ENCODE measurements at places on chromosomes 2 and 18. TPM values are rescaled to one million over a fixed set of nuclear protein-coding genes. Genes with fewer than 3 reads are reported as not detected.
A peak's percentile ranks its signal among the peaks of the same experiment; 100 is the strongest.

DNA sequence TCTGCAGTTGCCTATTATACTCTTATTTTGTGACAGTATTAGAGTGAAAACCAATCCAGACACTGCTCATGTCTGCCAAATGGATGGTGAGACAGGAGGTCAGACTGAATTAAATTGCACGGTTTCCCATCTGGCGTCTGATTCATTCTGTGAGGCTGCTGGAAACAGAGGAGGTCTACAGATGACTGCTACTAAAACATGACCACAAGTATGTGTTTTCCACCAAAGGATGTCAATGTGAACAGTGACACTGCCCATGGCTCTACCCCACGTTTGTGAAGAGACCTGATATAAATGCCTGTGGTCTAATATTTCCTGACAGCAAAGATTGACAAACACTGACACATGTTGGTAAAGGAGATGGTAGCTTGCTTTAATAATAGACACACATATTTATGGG lies 104.3 kb upstream of the ST6GAL2 start:
- DNase-seq = no peak

- DNase-seq = peak; percentile 53
Observed at GRCh38 chr2:74223941-74224770, 25.7 kb downstream of the MTHFD2 start.

GRCh38 chr2:88331239-88331638 lies 121.3 kb downstream of the FOXI3 start:
- no peak for DNase-seq

- DNase-seq = peak; percentile 32
Observed at GRCh38 chr2:235083822-235084221, 132.0 kb downstream of the SH3BP4 start.

DNA sequence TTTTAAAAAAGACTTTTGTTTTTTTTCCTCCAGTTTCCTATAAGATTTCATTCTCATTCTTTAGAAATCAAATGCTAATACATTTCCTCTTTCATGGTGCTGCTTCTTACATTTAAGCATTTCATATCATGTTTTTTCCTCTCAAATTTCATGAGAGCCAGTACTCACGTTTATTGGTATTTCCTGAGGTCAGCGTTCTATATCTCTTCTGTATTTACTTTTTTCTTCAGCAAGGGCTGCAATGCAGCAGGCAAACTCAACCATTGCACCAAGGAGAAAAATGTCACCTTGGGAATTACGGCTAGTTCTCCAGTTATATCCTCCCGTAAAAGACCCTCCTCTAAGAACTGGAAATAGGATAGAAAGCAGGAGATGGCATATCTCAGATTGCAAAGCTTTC lies 32.4 kb downstream of the UPP2 start:
- DNase-seq = no peak

DNA sequence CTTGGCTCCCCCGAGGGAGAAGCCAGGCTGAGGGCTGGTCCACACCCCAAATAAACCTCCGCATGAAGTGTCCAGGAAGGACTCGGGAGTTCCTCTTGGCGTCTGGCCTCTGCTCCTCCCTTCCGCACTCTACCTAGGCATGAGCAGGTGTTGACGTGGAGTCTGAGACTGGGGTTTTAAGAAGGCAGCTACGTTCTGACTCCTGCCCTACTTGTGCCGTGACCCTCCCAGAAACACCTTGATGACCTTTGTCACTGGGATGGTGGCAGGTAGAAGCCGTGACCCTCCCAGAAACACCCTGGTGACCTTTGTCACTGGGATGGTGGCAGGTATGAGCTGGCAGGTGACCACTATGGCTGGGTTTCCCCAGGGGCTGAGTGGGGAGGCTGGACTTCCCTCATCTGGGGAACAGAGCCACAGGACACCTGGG lies 54.8 kb downstream of the HS6ST1 start:
- no peak for DNase-seq

DNA sequence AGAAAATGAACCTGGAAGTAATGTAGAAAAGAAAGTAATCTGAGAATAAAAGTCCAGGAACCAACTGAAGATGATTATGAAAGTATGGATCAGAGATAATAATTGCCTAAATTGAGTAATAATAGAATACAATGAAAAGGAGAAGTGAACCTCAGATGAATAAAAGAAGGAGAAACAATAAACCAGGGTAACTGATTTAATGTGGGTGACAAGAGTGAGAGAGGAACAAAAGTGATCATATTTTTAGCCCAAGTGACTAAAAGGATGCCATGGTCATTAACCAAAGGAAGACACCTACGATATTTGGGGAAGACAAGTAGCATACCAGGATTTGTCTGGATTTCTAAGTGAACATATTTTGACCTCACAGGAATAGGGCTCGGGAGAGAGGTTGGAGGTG lies 600.6 kb downstream of the RNF144A start:
- DNase-seq = no peak

- DNase-seq = no peak
Observed at GRCh38 chr2:9347411-9347881, 75.9 kb downstream of the ITGB1BP1 start.

DNA sequence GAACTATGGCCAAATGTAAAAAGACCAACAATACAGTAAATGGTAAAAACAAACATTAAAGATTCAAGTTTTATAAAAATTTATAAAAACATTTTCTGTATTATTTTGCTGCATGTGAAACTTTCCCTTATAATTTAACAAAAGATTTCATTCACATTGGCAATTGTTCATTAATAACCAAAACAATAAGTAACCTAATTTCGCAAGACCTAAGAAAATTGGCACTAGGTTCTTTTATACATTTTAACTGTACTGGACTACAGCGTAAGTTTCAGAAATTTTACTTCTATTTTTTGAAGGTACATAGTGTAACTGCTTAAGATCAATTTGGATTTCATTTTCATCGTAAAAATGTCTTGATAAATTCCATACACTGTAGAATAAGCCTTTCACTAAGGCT lies 77.2 kb downstream of the FANCL start:
- no peak for DNase-seq

- DNase-seq = peak; percentile 10
Observed at GRCh38 chr2:129229830-129230441, 749.5 kb upstream of the RAB6C start.

DNA sequence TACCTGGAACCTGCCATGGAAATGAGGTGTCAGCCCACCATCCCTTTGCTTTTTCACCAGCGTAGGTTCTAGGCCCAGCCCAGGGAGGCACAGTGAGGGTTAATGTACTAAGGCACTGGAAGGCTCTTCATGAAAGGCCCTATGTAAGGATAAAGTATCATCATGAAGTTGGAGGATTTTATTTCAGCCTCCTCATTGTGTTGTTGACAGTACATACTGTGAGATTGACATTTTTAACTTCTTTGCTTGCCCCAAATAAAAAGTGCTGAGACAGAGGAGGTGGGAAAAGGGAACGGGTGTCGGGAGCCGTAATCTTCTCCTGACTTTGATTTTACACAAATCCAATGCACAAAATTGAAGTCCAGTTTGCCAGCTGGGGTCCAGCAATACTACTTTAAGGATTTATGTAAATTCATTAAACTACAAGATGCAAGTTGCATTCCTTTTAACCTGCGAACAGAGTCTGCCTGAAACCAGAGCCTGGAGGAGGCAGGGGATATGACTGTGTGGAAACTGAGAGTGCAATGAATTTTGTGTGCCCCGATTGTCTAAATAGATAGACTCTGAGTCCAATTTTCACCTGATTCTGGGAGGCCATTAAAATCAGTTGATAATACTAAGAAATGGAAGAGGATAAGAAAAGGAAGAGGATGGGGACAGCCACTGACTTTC lies 5.4 kb upstream of the NCKAP5 start:
- no peak for DNase-seq

DNA sequence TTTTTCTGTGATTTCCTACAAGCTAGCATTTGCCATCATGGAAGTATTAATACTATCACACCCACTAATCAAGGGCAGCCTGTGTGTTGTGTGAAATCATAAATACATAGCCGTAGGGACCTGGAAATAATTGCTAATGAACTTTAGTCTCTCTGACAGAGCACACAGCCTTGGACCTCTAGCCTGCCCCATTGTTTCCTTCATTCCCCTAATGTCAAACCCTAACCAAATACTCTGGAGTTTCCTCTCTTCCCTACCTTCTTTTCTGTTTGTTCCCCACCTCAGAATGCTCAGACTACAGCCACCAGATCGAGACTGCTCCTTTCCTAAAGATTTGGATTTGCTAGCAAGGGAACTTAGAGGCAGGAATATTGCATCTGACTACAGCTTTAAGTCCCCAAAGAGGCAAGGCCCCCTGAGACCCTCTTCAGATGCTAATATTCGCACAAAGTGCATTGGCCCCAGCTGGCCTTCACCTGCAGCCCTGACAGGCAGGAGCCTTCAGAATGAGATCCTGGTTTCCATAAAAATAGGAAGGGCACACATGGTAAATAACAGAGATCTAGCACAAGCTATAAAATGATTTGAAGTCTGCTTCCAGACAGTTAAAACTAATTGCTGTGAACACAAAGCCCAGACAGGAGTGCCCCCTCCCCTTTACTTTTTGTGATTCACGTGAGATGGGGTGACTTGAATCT lies 279.2 kb upstream of the DCC start:
- no peak for DNase-seq

DNA sequence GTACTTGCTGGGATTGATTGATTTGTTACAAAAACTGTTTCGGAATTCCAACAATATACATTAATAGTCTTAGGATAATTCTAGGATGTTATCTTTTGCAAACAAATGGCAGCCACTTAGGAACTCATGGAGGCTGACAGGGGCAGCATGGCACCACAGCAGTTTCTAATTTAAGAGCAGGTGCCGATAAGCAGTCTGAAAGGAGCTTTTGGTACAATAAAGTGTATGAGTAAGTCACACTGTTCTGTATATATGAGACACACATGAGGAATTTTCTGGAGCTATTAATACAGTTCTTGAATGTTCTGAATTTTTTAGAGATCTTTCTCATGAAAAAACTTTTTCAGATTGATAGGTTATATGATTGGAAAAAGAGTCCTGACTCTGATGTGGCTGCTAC lies 52.2 kb downstream of the EIF5B start:
- DNase-seq = no peak

DNA sequence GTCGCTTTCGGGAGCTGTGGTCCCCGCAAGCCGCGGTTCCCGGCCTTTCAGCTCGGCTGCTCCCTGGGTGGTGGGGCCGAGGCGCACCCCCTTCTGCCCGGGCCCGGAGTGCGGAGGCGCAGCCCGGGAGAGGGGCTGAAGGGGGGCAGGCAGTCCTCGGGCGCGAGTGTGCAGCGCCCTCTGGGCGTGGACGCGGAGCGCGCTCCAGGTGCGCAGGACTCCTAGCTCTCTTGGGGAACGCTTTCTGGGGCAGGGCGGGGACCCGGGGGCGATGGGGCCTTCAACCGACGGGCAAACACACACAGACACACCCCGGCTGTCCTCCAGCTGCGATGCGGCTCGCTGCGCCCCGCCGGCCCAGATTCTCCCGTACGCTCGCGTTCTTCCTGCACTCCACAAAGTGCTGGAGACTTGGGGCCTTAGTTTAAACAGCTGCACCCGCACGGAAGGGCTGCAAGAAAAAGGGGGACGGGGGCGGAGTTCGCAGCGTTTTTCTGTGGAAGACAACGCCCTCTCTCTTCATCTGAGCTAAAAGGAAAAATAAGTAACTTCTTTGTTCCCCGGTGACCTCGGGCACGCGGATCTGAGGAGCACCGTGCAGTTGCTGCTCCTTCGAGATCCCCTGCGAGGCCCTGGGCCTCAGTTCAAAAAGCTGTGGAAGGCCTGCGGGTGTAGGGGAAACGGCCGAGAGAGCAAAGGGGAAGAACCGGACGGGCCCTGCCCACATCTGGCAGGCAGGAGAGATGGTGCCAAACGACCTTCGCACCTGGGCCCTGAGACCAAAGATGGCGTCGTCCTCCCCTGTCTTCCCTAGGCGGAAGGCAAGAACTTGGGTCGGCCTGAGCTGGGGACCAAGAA lies 593 bp upstream of the SDC1 start:
- peak; percentile 71 for DNase-seq

- DNase-seq = peak; percentile 38
Observed at GRCh38 chr2:96138179-96139145, at the start of gene ASTL. Gene ASTL, minus strand, starts transcription at chr2:96138502. Its CDS starts 66 bp downstream, at chr2:96138436.

GRCh38 chr18:26307161-26307773 lies 81.0 kb downstream of the TAF4B start:
- DNase-seq = peak; percentile 63

- DNase-seq = no peak
Observed at GRCh38 chr18:79493211-79493800, 97.6 kb downstream of the NFATC1 start.

ANKRD62 gene
- 0.13 TPM for total RNA-seq

APOB gene
- under 0.01 TPM for total RNA-seq

ALPG gene
- total RNA-seq = not detected

MALT1 gene
- total RNA-seq = 64.6 TPM

SPC25 gene
- 0.13 TPM for total RNA-seq

LOXHD1 gene
- total RNA-seq = not detected

Measured in bronchial epithelial cell (primary cell).